ENCODE measurements at places on chromosomes 2 and 18.

- no peak for DNase-seq
These were observed 654.7 kb upstream of the FANCL start for GRCh38 chr2:58895857-58896256.

GRCh38 chr2:240989451-240990265 lies 8.8 kb upstream of the SNED1 start:
- no peak for DNase-seq

GRCh38 chr2:25825238-25825637 lies 53.0 kb downstream of the ASXL2 start:
- peak; percentile 47 for DNase-seq

GRCh38 chr2:223467196-223467595 lies 135.0 kb downstream of the SCG2 start:
- DNase-seq: no peak

- no peak for DNase-seq
These were observed 27.1 kb downstream of the FBLN7 start for GRCh38 chr2:112165296-112165695.
